Endothelial cell of umbilical vein (primary cell): ENCODE measurements at places on chromosomes 12 and 14. TPM values are rescaled to one million over a fixed set of nuclear protein-coding genes. Genes with fewer than 3 reads are reported as not detected.
A peak's percentile ranks its signal among the peaks of the same experiment; 100 is the strongest.

- DNase-seq = no peak
Observed at GRCh38 chr12:131176266-131176665, 222.6 kb downstream of the ADGRD1 start.

DNA sequence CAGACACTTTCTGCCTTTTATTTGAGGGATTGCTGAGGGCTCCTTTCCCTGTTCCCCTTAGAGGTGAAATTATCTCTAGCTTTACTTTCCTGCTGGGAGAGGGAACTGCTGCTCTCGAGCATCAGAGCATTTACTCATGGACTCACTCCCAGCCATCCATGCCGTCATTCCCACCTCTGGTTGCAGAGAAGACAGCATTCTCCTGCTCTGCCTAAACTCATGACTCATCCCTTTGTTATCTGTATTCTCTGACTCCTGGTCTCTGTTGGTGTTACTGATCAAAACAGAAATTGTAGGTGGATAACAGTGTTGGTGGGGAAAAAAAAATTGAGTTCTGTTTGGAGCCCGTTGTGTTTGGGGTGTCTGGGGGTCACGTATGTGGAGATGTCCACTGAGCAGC lies 159.3 kb downstream of the TTC8 start:
- no peak for DNase-seq

GRCh38 chr12:120055231-120056000 lies 61.1 kb downstream of the RAB35 start:
- DNase-seq = no peak

- no peak for DNase-seq
Observed at GRCh38 chr12:67077617-67078016, 191.5 kb upstream of the CAND1 start.

DNA sequence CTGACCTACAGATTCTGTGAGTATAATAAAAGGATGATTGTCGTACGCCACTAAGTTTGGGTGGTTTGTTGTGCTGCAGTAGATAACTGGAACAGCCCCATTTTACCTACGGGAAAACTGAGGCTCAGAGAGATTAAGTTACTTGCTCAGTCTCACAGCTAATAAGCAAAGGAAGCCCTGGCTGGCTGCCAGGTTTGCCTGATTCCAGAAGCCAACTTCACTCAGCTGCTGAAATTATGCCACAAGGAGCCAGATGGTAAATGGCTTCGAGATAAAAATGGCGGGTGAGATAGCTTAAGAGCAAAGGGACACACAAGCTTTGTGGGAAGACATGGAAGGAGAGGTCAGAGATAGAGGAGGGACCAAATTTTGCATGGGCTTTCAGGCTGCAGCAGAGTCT lies 191.5 kb upstream of the NOS1 start:
- peak; percentile 8 for DNase-seq

DNA sequence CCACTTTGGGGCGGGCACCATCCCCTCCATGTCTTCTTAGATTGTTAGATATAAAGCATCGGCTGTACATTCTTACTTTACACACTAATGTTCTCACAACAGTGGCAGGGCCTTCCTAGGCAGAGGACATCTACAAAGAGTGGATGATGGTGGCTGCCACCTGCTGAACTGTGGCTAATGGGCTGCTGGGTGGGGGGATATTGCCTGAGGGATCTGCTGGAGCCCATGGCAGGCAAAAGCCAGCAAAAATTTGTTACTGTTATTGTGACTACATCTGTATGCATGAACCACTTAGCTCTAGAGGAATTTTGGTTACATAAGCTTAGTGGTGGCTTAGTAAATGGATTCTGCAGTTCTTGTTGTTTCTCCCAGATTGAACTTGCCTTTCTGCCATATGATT lies 52.6 kb downstream of the DIP2B start:
- no peak for DNase-seq

GRCh38 chr12:104510873-104511440 lies 54.2 kb downstream of the CHST11 start:
- DNase-seq = peak; percentile 46

DNA sequence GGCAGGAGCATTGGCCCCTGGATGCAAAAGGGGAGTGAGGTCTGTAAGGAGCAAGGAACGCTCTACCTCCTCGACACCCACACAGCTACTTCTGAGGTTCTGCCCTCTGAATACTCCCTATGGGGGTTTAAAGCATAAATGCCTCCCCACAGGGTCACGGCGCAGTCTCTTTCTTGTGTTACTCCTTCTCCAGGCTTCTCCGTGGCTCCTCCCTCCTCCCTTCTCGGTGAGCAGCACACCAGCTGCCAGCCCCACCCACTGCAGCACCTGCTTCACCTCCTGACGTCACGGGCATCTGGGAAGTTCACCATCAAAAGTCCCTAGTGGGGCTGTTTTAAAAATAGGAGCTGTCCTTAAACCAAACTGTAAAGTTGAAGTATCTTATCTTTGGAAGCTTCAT lies 67.3 kb downstream of the SPTB start:
- DNase-seq = no peak

DNA sequence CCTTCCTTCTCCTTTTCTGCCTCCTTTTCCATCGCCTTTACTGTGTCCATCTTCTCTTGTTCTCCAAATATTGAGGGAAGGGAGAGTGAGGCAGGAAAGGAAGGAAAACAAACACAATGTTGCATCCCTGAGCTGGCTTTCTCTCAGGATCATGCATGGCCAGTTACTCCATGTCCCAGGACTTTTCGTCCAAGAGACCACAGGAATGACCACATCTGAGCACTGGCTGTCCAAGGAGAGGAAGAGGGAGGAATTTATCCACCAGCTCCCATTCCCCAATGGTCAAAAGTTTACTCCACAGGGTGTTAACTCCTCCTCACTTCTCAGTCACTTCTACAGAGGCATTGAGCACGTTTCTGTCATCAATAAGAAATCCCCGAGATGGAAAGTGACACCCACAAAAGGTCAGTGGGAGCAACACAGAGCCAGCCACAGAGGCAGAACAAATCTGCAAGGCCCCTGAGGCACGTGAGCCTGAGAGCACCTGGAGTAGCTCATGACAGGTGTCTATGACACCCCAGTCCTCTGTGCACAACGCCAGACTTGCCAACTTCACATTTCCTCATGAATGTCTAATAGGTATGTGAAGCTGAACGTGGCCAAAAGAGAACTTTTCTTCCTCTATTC lies 177.3 kb upstream of the NUDT4 start:
- DNase-seq = no peak

GRCh38 chr14:55336162-55336561 lies 64.9 kb downstream of the FBXO34 start:
- peak; percentile 35 for DNase-seq

DNA sequence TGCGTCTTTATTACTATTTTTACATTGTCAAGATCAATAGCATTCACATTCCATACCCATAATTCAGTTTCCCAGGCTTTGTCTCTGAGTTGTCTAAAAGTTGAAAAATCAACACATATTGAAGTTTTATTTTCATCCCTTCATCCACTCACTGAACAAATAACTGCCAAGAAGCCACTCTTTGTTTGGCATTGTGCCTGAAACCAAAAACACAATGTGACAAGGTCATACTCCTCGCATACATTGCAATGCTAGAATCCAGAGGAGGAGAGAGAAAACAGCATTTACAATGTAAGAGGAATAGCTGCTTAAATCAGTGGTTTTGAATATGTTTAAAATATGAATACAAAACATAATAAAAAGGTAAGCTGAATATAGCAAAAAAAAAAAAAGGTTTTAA lies 71.8 kb downstream of the CCDC60 start:
- DNase-seq = no peak

- DNase-seq = no peak
Observed at GRCh38 chr12:72974954-72975555, 702.9 kb downstream of the TRHDE start.

DNA sequence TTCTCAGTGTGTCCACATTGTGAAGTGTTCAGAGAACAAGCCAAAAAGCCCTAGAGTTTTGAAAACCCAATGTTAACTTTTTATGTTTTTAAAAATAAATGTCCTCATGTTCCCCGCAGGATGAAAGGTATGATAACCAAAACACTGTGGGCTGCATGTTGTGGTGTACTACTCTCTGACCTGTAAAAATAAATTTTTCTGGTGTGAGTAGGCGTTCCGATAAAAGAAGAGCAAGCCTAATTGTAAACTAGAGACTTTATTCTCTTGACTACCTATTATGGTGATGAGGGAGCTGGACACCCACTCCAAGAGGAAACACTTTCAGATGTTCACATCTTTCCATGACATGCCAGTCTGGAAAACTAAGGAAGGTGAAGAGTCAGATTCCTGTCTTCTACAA lies 18.2 kb downstream of the PTGER2 start:
- no peak for DNase-seq

The RASSF8 gene
- polyA plus RNA-seq = 9.0 and 11.1 TPM in 2 replicates

The TBC1D30 gene
- 4.9 and 7.6 TPM in 2 replicates for polyA plus RNA-seq

The CKB gene
- 6.9 and 10.0 TPM in 2 replicates for polyA plus RNA-seq

The OR6C2 gene
- polyA plus RNA-seq = not detected in 2 replicates

The DAO gene
- not detected in 2 replicates for polyA plus RNA-seq

The C12orf75 gene
- 23.6 and 27.6 TPM in 2 replicates for polyA plus RNA-seq
